ENCODE measurements at places on chromosomes 16 and 17. TPM values are rescaled to one million over a fixed set of nuclear protein-coding genes. Genes with fewer than 3 reads are reported as not detected.

The NT5C3B gene
- total RNA-seq = 66.7 TPM

The ABI3 gene
- not detected for total RNA-seq

The RCVRN gene
- total RNA-seq = not detected

The TMC8 gene
- 0.85 TPM for total RNA-seq

The MT1F gene
- 1.5 TPM for total RNA-seq

The GDPD1 gene
- total RNA-seq = 1.8 TPM

The MYL4 gene
- not detected for total RNA-seq

The PRR15L gene
- 10.8 TPM for total RNA-seq

The CFAP97D1 gene
- total RNA-seq = not detected

The TMEM238L gene
- total RNA-seq = not detected

The CMTM2 gene
- total RNA-seq = not detected

The PIK3R6 gene
- 0.07 TPM for total RNA-seq

The TOP2A gene
- 102 TPM for total RNA-seq

The PRAC2 gene
- total RNA-seq = not detected

The CRK gene
- total RNA-seq = 55.0 TPM

The KRTAP1-1 gene
- total RNA-seq = not detected

The KRT9 gene
- 0.78 TPM for total RNA-seq

The DLG4 gene
- total RNA-seq = 6.6 TPM

The C16orf74 gene
- total RNA-seq = 62.1 TPM

The SLC6A2 gene
- 0.23 TPM for total RNA-seq

The CALB2 gene
- total RNA-seq = not detected

The HBA2 gene
- total RNA-seq = not detected

The CD300LG gene
- not detected for total RNA-seq

The PTX4 gene
- total RNA-seq = not detected

The TPSD1 gene
- not detected for total RNA-seq

The RAD51D gene
- total RNA-seq = 4.3 TPM

The BCL6B gene
- total RNA-seq = not detected

The PABPN1L gene
- not detected for total RNA-seq

The RNU2-1 gene
- not detected for total RNA-seq

The NPIPA7 gene
- not detected for total RNA-seq

The ENPP7 gene
- total RNA-seq = not detected

The ATAD5 gene
- 4.7 TPM for total RNA-seq

The TEX19 gene
- total RNA-seq = not detected

The TBC1D3I gene
- total RNA-seq = not detected
